ENCODE measurements at places on chromosomes 2 and 18.

DNA sequence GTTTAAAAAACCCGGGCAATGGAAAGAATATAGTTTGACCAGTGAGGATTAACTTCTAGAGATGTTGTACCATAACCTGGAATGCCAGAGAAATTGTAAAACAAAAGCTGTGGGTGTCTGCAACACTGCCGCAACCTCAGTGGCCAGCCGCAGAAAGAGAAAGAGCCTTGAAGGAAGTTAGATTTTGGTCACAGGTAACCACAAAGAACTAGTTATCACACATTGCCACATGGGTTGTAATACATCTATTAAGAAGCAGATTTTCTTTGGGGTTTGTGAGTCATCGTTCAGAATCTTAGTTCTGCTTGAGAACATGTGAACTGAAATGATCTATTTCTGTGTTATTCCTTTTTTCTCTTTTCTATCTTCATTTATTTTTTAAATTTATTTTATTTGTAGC lies 222.9 kb upstream of the AGAP1 start:
- no peak for DNase-seq

DNA sequence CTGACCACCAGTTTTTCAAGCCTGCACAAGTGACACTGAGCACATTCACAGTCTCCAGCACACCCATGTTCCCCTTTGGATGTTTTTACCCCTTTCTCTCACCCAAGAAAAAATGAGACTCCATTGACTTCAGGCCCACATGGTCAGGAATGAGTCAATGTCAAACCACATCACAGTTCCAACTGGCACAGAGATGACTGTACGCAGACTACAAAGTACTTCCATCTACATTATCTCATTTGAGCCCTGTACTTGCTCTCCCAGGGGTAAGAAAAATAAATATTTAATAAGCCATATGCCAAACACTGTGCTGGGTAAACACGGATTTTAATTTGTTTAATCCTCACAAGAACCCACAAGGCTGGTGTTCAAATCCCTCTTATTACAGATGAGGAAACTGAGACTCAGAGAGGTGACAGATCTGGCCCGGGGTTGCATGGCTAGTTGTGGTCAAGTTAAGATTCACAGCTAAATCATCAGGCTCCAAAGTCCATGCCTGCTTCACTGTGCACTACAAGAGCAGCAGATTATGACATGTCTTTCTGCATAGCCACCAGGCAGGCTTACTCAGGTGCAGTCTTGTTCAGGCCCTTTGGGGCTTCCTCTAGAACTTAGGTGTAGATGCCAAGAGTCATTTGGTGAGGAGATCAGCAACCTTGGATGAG lies 106.1 kb downstream of the TXNL1 start:
- no peak for DNase-seq

DNA sequence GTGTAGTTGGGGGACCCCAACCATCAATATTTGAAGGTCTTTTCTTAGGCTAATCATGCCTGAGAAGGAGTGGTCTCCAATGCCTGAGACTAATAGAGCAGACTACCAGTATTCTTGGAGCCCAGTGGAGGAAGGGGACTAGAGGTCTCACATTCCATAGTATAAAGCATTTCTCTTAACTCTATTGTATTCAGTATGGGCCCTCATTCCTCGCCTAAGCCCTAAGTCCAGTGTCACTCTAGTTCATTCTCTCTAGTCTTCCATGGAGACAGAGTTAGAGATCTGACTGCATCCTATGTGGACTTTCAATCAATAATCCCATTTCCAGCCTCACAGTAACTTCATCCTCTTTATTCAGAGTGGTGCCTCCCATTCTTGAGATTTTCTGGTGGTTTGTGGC lies 29.7 kb upstream of the MAP4K4 start:
- DNase-seq: no peak

DNA sequence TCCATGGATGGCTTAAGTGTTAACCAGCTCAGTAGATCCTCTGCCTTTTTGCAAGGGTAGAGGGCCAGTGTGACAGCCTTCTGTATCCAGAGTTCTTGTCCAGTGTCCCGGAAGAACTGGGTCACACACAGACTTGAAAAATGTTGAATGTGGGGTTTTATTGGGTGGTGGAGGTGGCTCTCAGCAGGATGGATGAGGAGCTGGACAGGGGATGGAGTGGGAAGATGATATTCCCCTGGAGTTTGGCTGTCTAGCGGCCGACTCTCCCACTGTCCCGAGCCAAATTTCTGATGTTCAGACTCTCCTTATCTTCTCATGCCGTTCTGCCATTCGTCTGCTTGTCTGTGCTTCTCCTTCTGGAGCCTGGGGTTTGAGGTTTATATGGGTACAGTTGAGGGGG lies 72.6 kb downstream of the MYO3B start:
- no peak for DNase-seq

- no peak for DNase-seq
These were observed 369.1 kb downstream of the EIPR1 start for GRCh38 chr2:3008561-3008960.

- DNase-seq: no peak
These were observed 13.5 kb downstream of the SPOPL start for GRCh38 chr2:138515092-138515491.

- DNase-seq: no peak
These were observed 71.9 kb downstream of the STK39 start for GRCh38 chr2:168175469-168175868.

DNA sequence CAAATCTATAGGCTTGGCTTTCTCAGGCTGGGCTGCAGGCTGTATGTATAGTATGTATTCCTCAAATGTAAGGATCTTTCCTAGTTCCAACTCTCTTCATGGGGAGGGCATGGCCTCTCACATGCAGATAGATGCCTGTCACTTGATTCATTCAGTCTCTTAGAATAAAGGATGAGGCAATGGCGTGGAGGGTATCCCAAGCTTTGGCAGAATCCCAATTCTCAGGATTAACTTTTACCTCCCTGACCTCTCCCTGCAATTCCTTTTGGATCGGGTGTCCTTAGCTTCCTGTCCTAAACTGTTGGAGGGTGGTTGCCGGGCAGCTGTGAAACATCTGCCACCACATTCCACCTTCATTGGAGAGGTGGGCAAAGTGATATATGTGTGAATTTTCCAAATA lies 80.3 kb downstream of the INSIG2 start:
- peak; percentile 16 for DNase-seq

GRCh38 chr2:80525152-80525551 lies 220.6 kb upstream of the LRRTM1 start:
- DNase-seq: no peak

DNA sequence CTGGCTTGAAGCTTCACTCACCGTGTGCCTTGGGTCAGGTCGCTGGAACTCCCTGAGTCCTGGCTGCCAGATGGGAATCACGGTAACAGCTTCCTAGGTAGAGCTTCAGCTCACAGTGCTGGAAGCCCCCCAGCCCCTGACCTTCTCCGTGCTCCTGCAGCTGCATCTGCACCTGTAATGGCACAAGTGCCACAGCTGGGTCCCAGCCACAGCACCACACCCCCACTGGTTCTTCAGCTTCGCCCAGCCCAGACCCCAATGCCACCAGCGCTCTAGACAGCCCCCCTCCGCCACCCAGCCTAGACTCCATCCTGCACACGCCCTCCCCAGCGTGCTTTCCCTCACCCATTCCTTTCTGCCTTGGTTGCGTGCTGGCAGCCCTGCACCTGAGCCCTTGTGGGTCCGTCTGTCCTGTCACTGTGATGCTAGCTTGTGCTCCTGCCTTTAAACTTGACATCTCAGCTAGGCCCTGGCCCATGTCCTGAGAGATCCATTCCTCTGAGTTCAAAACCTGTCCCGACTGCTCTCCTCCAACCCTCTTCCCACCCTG lies 7.6 kb upstream of the ESPNL start:
- no peak for DNase-seq

GRCh38 chr2:201447086-201447485 lies 4.2 kb downstream of the TRAK2 start:
- no peak for DNase-seq

- DNase-seq: no peak
These were observed 90.0 kb upstream of the PPP1CB start for GRCh38 chr2:28661589-28662001.

Data from SW 1271 (cell line).